ENCODE measurements at places on chromosomes 2 and 18. TPM values are rescaled to one million over a fixed set of nuclear protein-coding genes. Genes with fewer than 3 reads are reported as not detected.

- no peak for DNase-seq
These were observed 17.2 kb downstream of the GPC1 start for GRCh38 chr2:240452462-240453256.

The TRIB2 gene
- total RNA-seq, result 7.7 TPM

The RAB11FIP5 gene
- 8.3 TPM for total RNA-seq

The NEU2 gene
- total RNA-seq, result not detected

All from activated naive CD4-positive, alpha-beta T cell treated with anti-CD3 and anti-CD28 coated beads, Interleukin-2, amount 50 U/mL, for 72 hours (primary cell).